ENCODE measurements at places on chromosomes 7 and 10. TPM values are rescaled to one million over a fixed set of nuclear protein-coding genes. Genes with fewer than 3 reads are reported as not detected.

DNA sequence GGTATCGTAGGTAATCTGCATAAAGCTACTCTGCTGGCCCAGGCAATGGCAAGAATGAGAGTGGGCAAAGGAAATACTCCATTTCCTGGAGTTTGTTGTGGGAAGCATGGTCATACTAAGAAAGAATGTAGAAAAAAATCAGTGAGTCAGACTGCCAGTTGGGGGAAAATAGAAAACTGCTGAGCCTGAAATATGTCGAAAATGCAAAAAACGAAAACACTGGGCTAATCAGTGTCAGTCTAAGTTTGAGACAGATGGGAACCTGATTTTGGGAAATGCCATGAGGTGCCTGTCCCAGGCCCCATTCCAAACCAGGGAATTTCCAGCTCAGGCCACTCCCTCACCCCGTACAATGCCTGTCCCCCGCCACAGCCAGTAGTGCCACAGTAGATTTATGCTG is 150.0 kb downstream of the ZNF33B start:
- no peak for DNase-seq
- H3K4me1 ChIP-seq = no peaks in the 10 kb centered on the region
- H3K4me3 ChIP-seq = no peak overlapping the region

DNA sequence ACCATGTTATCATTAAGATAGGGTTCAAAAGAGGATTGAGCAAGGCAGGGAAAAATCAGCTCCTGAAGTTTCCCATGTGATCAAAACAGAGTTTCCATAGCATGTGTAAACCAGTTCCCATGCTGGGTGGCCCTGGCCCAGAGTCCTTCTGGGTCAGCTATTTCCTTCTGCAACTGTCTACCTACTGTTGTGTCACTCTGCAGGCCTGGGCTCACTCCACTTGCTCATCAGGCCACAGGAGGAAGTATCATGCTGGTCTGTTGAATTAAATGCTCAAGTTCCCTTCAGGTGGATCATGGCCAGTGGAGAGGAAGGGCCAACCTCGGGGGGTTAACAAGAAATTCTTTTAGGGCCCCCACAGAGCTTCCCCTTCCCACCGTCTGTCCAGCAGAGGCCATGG is 104.7 kb downstream of the GFRA1 start:
- H3K27me3 ChIP-seq = no peaks in the 10 kb centered on the region
- H3K27ac ChIP-seq = no peak overlapping the region
- H3K4me3 ChIP-seq = no peak overlapping the region
- DNase-seq = no peak
- no peaks in the 10 kb centered on the region for H3K4me1 ChIP-seq

DNA sequence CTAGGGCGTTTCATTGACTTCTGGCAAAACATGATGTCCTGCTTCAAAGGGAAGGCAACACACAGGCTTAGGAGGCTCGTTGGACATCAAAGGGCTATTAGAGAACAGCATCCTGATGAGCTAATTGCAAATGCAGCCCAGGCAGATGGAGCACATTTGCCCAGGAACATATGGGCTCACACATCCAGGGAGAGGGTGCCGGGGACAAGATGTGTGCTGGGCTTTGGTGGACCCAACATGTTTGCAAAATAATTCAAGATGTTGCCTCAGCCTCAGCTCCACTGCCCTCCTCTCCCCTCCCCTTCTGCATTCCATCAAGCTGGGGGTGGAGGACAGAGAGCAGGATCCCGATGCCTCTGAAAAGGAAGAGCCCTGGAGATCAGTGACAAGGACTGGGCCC is 217.1 kb upstream of the ZMIZ1 start:
- H3K36me3 ChIP-seq = no peaks in the 10 kb centered on the region
- H3K27me3 ChIP-seq = no peaks in the 10 kb centered on the region
- no peak overlapping the region for H3K27ac ChIP-seq
- DNase-seq = no peak
- H3K4me1 ChIP-seq = no peaks in the 10 kb centered on the region
- no peak overlapping the region for H3K4me3 ChIP-seq

DNA sequence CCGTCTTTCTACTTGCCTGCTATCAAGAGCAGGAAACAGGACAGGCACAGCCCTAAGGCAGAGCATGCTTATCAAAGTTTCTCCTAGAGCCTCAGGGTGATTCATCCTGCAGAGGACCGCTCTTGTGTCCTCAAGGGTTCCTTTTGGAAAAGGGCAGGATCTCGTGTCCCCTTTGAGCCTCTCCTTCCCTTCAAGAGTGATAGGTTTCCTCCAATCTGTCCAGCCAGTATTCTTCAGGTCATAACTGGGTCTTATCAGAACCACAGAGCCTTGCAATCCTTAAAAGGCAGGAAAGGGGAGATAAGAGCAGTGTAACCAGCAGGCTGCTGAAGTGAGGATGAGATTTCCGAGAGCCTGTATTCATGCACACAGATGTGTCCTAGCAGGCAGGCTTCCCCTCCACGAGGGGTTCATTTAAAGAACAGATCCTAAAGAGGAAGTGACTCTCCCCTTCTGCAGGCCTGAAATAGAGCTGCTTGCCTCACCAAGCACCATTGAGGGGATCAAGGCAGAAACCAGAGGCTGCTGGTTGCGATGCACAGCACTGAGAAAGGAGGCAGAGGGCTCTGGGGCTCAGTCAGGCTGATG is 90.5 kb upstream of the SVIL start:
- no peak overlapping the region for H3K4me3 ChIP-seq
- H3K4me1 ChIP-seq = peaks cover 22% of the 10 kb centered on the region
- no peak overlapping the region for H3K27ac ChIP-seq
- no peak for DNase-seq
- H3K36me3 ChIP-seq = peaks cover 7% of the 10 kb centered on the region

GRCh38 chr10:129626309-129626708 is 159.3 kb downstream of the MGMT start:
- no peak overlapping the region for H3K4me3 ChIP-seq
- DNase-seq = no peak
- peaks cover 41% of the 10 kb centered on the region for H3K36me3 ChIP-seq

DNA sequence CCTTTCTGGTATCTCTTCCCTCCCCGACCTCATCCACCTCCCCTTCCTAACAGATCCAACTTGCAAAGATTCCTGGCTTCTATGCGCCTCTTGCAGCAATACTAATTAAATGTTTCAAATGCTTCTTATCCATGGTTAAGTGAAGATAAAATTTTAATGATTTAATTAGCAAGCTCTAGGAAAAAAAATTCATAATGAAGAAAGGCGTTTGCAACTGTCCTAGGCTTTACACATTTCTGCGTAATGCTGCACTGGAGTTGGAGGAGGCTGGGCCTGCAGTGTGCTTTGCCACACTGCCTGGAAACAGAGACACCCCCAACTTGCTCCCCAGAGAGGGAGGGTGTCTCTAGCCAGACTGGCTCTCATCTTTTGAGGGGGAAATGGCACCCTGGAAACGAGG is 123.9 kb upstream of the CARD11 start:
- H3K4me1 ChIP-seq = no peaks in the 10 kb centered on the region
- H3K27me3 ChIP-seq = peaks cover 3% of the 10 kb centered on the region
- H3K27ac ChIP-seq = no peak overlapping the region
- no peak for DNase-seq

GRCh38 chr7:30965372-30965771 is 1.6 kb downstream of the GHRHR start:
- no peak overlapping the region for H3K27ac ChIP-seq
- H3K36me3 ChIP-seq = no peaks in the 10 kb centered on the region

DNA sequence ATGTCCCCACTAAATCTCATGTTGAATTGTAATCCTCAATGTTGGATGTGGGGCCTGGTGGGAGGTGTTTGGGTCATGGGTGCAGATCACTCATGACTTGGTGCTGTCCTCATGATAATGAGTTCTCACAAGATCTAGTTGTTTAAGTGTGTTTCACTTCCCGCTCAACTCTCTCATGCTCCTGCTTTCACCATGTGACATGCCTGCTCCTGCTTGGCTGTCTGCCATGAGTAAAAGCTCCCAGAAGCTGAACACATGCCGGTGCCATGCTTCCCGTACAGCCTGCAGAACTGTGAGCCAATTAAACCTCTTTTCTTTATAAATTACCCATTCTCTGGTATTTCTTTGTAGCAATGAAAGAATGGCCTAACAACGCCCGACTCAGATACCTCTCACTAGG is 6.2 kb upstream of the PSTK start:
- no peak overlapping the region for H3K4me3 ChIP-seq
- no peaks in the 10 kb centered on the region for H3K4me1 ChIP-seq
- H3K27ac ChIP-seq = no peak overlapping the region

DNA sequence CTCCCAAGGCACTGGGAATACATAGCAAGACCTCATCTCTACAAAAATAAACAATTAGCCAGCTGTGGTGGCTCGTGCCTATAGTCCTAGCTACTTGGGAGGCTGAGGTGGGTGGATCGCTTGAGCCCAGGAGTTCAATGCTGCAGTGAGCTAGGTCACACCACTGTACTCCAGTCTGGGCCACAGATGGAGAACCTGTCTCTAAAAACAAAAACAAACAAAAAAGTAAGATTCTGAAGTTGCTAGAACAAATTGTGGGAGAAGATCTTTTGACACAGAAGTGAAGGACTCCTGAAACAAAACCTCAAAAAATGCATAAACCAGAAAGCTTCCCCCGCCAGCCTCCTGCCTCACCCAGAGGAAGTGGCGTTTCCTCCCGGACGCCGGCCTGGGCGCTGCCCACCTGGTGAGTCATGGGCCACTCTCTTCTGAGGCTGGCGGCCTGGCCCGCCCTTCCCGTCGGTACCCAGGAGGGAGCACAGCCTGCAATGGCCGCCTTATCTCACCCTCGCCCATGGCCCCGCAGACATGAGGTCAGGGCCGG is 25.4 kb upstream of the ELN start:
- peak overlapping the region; percentile 14 for H3K27ac ChIP-seq
- peaks cover 6% of the 10 kb centered on the region for H3K27me3 ChIP-seq
- H3K4me3 ChIP-seq = no peak overlapping the region
- H3K36me3 ChIP-seq = no peaks in the 10 kb centered on the region
- peak; percentile 48 for DNase-seq
- peaks cover 5% of the 10 kb centered on the region for H3K4me1 ChIP-seq

- no peaks in the 10 kb centered on the region for H3K27me3 ChIP-seq
- no peak for DNase-seq
- no peak overlapping the region for H3K27ac ChIP-seq
- H3K36me3 ChIP-seq = no peaks in the 10 kb centered on the region
- no peaks in the 10 kb centered on the region for H3K4me1 ChIP-seq
These were observed 568.7 kb downstream of the ETV1 start for GRCh38 chr7:13420726-13421125.

The KNDC1 gene
- total RNA-seq = not detected

The WNT8B gene
- total RNA-seq = 0.47 TPM

Measured in activated CD8-positive, alpha-beta T cell treated with anti-CD3 and anti-CD28 coated beads for 36 hours (primary cell).